Nucleus accumbens (tissue), 56 donors: ENCODE measurements at places on chromosomes 5 and 9.

- DNase-seq, result no peak
These were observed 69.1 kb downstream of the PSAT1 start for GRCh38 chr9:78365748-78366697.

DNA sequence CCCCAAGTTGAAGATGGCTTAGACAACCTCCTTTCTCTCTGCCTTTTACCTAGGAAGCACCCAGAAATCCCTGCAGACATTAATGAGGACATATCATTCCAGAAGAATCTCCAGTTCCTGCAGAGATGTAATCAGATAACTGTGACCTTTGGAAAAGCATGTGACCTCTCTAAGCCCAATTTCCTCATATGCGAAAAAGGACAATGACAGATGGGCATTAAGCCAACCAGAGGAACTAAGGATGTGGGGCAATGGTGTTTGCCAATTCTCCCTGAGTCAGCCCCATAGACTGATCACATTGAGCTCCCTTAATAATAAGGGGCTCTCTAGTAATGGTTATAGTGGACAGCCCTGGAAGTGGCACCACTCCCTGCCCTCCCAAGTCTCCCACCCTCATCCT lies 10.1 kb upstream of the FOXI1 start:
- DNase-seq, result no peak

DNA sequence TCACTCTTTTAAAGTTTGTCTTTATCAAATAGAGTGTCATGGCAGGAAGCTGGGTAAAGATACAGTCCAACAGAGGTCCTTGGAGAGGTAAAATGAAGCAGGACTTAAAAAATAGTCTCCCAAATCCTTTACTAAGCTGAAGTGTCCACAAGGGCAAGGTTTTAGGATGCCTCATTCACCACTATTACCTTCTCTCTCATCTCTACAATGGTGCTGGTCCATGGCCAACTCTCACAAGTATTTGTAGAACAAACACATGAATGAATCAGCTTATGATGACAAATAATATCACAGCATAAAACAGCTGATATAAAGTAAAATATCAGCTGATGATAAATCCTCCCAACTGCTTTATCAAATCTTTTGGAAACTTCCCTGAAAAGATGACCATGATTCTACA lies 162.3 kb upstream of the ZNF462 start:
- no peak for DNase-seq

GRCh38 chr5:55498457-55498856 lies 36.3 kb downstream of the PLPP1 start:
- DNase-seq, result no peak

DNA sequence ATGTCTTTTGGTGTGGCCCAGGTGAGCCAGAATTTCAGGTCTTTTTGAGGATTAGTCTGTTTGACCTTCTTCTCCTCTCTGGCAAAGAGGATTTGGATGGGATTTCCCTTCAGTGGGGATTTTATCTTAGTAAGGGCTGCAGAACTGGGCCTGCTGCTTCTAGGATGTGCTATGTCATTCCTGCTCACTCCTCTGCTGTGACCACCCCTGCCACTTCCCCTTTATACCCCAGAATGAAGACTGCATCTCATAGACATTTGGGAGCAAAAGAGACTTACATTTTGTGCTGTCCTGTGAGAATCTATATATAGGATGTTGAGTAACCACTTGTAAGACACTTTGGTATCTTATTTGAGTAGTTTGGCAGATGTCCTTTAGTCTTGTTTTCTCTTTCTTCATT lies 76.2 kb downstream of the ARHGAP26 start:
- DNase-seq, result no peak

GRCh38 chr9:116494815-116495634 lies 192.1 kb upstream of the TRIM32 start:
- no peak for DNase-seq

GRCh38 chr5:65475895-65476294 lies 5.8 kb downstream of the ADAMTS6 start:
- DNase-seq, result no peak

GRCh38 chr9:71629578-71630215 lies 138.6 kb downstream of the CEMIP2 start:
- DNase-seq, result no peak

- no peak for DNase-seq
These were observed 91.6 kb downstream of the ROR2 start for GRCh38 chr9:91858213-91859030.

GRCh38 chr5:154221371-154221896 lies 30.9 kb downstream of the GALNT10 start:
- DNase-seq, result no peak

GRCh38 chr5:158142156-158142555 lies 283.2 kb upstream of the CLINT1 start:
- DNase-seq, result no peak

DNA sequence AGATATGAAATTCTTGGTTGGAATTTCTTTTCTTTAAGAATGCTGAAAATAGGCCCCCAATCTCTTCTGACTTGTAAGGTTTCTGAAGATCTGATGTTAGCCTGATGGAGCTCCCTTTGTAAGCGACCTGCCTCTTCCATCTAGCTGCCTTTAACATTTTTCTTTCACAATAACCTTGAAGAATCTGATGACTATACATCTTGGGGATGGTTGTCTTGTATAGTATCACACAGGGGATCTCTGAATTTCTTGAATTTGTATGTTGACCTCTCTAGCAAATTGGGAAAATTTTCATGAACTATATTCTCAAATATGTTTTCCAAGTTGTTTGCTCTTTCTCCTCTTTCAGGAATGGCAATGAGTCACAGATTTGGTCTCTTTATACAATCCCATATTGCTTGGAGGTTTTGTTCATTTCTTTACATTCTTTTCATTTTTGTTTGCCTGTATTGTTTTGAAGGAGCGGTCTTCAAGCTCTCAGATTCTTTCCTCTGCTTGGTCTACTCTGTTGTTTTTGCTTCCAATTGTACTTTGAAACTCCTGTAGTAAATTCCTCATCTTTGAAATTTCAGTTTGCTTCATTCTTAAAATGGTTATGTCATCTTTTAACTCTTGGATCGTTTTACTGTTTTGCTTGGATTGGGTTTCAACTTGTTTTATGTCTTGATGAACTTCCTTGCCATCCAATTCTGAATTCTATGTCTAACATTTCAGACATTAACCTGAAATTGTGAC lies 245.2 kb upstream of the TARS1 start:
- DNase-seq, result no peak
